Ovary (tissue), 10 donors: ENCODE measurements at places on chromosomes 5 and 9.

- no peak for DNase-seq
These were observed 6.4 kb upstream of the EEIG1 start for GRCh38 chr9:127987103-127987614.

DNA sequence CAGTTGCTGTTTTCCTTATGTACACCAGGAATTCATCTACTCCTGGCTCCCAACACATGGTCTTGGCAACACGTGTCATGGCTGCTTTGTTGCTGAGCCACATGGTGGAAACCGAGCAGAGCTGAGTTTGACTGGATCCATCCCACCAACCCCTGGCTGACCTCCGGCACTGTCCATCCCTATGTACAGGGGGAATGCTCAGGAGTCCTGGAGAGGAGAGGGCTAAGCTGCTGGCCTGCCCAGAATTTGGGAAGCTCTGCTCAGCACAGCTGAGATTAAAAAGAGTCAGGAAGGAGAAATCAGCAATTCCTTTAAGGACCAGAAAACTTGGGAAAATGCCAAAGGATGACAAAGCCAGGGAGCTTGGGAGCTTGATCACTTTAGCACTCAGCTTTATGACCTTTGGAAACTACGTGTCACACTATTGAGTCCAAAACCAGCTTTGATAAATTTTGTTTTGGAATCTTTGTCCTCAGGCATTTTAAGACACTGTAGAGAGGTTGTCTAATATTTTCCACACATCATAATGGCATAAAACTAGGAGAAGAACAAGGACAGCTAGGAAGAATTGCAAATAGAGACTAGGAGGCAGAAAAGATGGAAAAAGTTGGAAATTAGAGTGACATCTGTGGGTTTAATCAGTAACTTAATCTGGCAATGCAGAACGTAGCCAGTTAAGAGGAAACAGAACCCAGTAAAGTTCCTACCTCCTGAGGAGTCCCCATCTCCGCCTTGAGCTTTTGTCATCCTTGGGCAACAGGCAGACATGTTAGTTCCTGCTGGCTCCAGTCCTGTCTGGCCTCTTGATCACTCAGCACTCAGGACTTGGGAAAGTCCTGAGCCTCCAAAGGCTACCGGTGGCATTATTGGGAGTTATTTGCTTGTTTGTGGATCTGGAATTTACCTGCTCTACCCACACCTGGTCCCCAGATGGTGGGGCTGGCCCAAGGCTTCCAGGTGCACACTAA, 62.5 kb upstream of the PLPP1 start:
- no peak for DNase-seq

DNA sequence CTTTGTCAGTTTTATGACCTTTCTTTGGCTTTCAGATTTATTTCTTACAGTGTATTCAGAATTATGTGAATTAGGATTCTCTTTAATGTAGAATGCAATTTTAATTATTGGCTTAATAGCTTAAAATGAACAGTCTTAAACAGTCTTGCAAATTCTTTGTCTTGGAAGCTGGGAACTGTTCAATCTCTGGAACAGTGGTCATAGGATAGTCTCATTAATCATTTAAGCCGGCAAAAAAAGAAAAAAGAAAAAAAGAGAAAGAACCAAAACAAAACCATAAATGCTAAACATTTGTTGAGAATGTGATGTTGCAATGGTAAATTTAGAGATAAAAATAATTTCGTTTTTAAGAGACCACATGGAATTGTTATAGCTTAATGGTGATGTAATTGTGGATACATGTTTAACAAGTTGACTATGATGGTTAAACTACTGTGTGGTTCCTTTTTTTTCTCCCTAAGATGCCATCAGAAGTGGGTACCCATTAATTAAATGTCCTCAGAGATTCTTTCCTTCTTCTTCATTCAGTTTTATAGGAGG, 61.6 kb downstream of the NNT start:
- no peak for DNase-seq

DNA sequence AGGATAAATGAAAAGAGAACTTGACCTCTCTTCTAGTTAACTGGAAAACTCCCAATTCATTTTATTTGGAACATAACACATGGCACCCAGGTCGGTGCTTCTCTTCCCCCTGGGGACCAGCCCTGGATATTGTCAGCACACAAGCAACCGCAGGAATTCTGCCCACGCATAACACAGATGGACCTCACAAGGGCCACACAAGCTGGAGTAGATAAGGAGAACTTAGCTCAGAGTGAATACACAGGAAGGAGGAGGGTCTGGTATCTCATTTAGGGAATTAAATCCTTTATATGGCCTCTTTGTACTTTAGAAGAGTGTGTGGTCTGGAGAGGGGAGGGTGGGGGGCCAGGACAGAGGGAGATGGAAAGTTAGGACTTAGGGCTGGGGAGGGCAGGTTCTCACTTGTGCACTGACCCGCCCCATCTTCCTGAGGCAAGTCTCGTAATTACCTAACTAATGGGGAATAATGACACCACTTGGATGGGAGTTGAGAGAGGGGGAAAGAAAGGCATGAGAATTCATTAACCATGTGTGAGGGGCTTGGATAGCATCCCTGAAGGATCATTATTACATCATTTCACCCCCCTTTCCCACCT, 341.2 kb upstream of the WWC1 start:
- no peak for DNase-seq

DNA sequence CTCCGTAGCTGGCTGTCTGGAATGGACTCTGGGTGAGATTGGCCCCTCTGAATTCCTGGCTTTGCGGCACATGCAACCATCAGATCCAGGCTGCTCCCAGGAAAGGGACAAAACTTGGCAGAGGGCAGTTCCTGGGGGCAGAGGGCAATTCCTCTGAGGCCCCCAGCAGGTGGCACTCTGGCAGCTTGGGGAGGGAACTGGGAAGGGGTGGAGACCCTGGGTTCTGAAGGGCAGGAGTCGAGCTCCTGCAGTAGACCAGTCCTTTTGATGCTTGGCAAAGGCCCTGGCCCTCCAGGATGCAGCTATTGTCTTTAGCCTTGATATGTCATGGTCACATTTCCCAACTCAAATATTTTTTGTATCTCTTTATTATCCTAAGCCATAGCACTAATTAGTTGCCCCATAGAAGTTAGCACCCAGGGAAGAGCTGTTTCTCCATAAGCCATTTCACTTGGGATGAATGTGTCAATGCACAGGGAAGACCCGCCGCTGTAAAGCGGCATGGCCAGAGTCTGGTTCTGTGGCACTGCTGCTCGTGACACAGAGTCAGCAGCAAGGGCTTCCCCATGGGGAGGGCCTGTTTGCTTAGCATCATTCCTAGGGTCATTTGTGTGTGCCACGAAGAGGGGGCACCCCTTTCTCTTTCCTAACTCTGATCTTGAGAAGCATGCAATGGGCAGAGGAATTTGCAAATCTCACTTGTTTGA, 51.2 kb upstream of the CDK20 start:
- no peak for DNase-seq
